SHP77 (cell line): ENCODE measurements at places on chromosomes 5 and 9.

DNA sequence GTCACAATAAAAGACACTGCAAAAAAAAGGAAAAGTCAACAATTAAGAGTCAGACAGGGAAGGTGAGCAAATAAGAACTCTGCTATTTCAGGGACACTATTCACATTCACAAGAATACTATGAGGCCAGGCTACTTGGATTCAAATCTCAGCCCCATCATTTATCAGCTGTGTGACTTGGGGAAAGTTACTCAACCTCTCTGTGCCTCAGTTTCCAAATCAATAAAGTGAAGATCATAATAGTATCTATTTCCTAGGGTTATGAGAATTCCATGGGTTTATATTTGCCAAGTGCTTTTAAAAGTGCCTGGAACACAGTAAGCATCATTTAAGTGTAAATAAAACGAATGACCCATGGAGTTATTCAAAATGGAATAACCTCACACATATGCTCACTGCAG is 56.4 kb downstream of the ALDH7A1 start:
- no peak for DNase-seq

- DNase-seq = peak; percentile 31
Observed at GRCh38 chr5:95283761-95284571, 928 bp downstream of the MCTP1 start.

- no peak for DNase-seq
Observed at GRCh38 chr5:107985144-107985543, 314.4 kb upstream of the EFNA5 start.

DNA sequence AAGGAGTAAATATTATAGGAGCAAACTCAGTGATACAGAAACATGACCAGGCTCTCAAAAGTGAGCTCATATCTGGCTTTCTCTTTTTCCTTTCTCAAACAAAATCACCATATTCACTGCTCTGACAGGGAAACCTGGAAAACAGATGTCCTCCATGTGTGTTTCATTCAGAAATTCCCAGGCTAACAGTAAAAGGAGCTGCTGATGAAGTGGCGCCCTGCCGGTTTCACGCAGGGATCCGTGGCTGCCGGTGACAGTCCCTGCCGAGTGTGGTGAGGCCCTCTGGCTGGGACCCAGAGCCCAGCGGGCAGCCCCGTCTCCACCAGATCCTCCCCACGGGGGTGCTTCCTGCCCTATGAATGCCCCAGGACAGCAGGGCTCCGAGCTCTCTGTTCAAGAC is 208.1 kb downstream of the GNA14 start:
- DNase-seq = no peak

DNA sequence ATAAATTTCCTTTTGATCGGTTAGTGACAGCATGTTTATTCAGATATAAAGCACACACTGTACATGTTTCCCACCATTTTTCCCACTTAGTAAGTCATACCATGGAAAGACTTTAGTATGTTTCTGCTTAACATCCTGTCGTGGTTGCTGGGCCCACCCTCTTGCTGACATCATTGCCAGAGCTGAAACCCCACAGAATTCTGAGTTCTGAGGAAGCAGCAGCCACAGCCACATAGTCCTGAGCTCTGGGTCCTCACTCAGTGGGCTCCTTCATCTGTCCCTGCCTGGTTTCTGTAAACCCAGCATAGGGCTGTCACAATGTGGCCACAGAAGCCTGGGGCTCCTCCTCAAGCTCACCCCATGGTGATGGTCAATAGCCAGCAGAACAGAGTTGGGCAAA is 441.5 kb downstream of the ENC1 start:
- DNase-seq = no peak

DNA sequence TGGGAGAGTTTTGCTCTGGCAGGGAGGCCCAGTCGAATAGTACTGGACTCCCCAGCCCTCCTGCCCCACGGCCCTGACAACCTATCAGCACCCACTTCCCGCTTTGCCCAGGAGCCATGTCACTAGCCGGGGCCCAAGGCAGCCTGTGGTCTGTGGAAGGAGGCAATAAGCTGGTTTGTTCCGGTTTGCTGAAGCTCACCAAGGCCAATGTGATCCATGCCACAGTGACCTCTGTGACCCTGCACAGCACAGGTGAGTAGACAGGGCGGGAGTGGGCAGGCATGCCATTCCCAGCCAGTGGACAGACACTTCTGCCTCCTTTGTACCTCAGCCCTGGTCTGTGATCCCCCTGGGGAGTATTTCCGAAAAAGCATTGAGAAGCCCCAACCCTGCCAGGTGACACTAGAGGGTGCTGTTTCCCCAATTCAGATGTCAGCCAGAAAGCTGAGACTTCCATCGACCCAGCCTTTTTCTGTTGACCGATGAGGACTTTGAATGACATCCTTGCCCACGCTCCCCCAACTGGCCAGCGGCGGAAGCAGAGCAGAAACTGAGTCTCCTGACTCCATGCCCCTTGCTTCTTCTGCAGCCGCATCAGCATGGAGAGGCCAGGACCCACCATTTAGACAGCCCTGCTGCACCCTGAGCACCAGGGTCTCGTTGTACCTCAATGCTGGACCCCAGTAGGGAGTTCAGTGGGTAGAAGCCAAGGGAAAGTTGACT is 9.6 kb downstream of the PCYOX1L start:
- peak; percentile 85 for DNase-seq

DNA sequence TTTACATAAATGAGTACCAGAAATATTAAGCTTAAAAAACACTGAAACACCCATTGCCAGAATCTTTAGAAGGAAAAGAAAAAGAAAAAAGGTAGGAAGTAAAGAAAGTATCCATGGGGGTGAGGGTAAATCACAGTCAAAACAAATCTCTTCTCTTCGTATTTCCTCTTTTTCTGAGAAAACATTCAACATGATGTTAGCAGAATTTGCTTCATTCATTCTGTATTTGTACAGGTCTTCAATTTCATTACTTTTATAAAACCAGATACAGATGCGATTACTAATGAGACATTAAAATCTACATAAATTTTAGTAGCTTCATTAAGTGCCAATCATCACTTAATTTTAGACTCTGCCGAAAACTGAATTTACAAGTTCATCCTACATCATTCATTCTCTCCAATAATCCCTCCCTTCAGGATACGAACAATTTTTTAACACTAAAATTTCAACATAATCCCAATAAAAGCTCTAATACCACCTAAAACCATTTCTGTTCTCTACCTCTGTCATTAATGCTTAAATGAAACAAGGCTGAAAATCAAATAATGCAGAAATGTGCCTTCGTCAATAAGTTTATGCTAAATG is 7.0 kb downstream of the NR3C1 start:
- DNase-seq = no peak

- no peak for DNase-seq
Observed at GRCh38 chr5:103375350-103375749, 116.8 kb downstream of the MACIR start.

DNA sequence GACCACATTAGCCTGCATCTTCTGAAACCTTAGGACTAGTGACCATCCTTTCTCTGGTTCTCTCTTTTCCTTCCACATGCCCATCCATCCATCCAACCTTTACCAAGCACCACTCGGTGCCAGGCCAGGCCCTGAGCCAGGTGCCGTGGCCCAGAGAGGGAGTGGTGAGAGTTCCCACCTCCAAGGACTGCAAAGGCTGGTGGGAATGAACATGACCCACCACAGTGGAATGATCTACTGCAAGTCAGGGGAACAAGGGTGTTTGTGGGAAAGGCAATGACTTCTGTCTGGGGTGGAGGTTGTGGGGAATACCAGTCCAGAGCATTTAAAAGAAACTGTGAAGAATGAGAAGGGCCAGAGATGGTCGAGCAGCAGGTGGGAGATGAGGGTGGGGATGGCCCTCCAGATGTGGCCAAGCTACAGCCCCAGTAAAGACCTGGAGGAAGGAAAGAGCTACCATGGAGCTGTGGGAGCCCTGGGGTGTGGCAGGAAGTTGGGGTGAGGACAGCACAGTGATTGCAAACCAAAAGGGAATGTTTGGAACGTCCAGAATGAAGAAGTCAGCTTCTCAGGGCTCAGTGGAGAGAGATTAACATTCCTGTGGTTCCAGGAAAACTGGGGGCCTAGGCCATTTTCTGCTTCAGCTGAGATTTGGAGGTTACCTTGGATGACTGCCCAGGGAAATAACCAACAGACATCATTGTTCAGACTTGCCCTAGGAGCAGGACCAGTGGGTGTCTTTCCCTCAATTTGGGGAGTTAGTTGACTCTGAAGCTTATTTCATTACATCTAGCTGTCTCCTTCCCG is 30.7 kb upstream of the CORO2A start:
- DNase-seq = no peak

- DNase-seq = no peak
Observed at GRCh38 chr9:124122813-124123462, 111.4 kb downstream of the LHX2 start.

DNA sequence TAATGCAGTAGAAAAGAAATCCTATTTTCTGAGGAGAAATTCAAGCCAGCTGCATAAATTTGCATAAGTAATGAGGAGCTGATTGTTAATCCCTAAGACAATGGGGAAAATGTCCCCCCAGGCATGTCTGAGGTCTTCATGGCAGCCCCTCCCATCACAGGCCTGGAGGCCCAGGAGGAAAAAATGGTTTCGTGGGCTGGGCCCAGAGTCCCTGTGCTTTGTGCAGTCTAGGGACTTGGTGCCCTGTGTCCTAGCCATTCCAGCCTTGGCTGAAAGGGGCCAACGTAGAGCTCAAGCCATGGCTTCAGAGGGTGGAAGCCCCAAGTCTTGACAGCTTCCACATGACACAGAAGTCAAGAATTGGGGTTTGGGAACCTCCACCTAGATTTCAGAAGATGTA is 357.5 kb downstream of the SPATA31D1 start:
- DNase-seq = no peak

- no peak for DNase-seq
Observed at GRCh38 chr5:115985802-115986757, 23.8 kb downstream of the LVRN start.

GRCh38 chr5:149750596-149750995 is 20.5 kb downstream of the PPARGC1B start:
- DNase-seq = no peak

GRCh38 chr9:131667576-131667975 is 72.3 kb downstream of the RAPGEF1 start:
- no peak for DNase-seq

DNA sequence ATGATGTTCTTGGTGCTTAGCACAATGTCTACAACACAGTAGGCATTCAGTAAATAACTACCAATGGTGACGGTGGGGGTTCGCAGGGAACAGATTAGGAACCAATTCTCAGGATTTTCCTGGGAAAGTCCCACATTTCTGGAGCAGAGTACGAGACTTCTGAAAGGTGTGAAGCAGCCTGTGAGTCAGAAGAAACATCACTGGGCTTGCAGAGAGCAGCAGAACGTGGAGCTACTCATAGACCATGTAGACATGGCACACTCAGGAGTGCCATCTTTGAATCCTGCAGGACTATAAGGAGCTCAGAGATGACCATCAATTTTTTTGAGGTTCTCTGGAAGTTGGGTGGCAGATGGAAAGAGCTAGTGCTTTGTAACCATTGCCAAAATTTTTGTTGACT is 106.6 kb upstream of the ANKRD55 start:
- DNase-seq = no peak

- DNase-seq = no peak
Observed at GRCh38 chr9:73231203-73231602, 79.5 kb downstream of the ANXA1 start.
